A549 treated with CpdA at 1 μM for 4 hours (cell line): ENCODE measurements at places on chromosomes 3 and 15. TPM values are rescaled to one million over a fixed set of nuclear protein-coding genes. Genes with fewer than 3 reads are reported as not detected.

The PLXNB1 gene
- total RNA-seq, result 13.7 to 17.6 TPM (median 14.1 TPM) in 5 replicates

The BDH1 gene
- 2.8 to 4.2 TPM (median 2.9 TPM) in 5 replicates for total RNA-seq

The PLA2G4E gene
- total RNA-seq, result not detected in 5 replicates

The KBTBD8 gene
- total RNA-seq, result 0.32 to 0.83 TPM (median 0.65 TPM) in 5 replicates

The PAQR5 gene
- 98.3 to 125 TPM (median 117 TPM) in 5 replicates for total RNA-seq

The AZI2 gene
- 40.8 to 50.4 TPM (median 46.5 TPM) in 5 replicates for total RNA-seq

The FNDC3B gene
- total RNA-seq, result 22.3 to 37.2 TPM (median 31.8 TPM) in 5 replicates

The ERICH6 gene
- total RNA-seq, result 0.05 TPM in 1 of 5 replicates, not detected in the others

The IL5RA gene
- not detected in 5 replicates for total RNA-seq

The INSYN1 gene
- 1.7 to 2.3 TPM (median 2.1 TPM) in 5 replicates for total RNA-seq

The TMEM266 gene
- total RNA-seq, result 0.05 to 0.10 TPM (median 0.06 TPM) in 3 of 5 replicates, not detected in the others

The ITIH1 gene
- not detected in 5 replicates for total RNA-seq

The ANKUB1 gene
- total RNA-seq, result not detected in 5 replicates

The PPP1R2 gene
- total RNA-seq, result 14.0 to 16.4 TPM (median 15.6 TPM) in 5 replicates

The MELTF gene
- 44.6 to 62.2 TPM (median 52.5 TPM) in 5 replicates for total RNA-seq

The UTS2B gene
- 0.07 to 0.13 TPM in 2 of 5 replicates, not detected in the others for total RNA-seq

The SLC38A3 gene
- 0.01 to 0.04 TPM in 2 of 5 replicates, not detected in the others for total RNA-seq

The TRPM7 gene
- total RNA-seq, result 21.4 to 30.7 TPM (median 24.5 TPM) in 5 replicates

The CFAP100 gene
- not detected in 5 replicates for total RNA-seq

The LEKR1 gene
- 0.36 to 1.0 TPM (median 0.51 TPM) in 5 replicates for total RNA-seq

The PLSCR4 gene
- 3.4 to 5.3 TPM (median 4.6 TPM) in 5 replicates for total RNA-seq

The EXOG gene
- 9.2 to 31.5 TPM (median 14.4 TPM) in 5 replicates for total RNA-seq

The SLC6A20 gene
- total RNA-seq, result 0.02 to 0.05 TPM in 2 of 5 replicates, not detected in the others

The CHRNA3 gene
- 0.42 to 1.0 TPM (median 0.52 TPM) in 5 replicates for total RNA-seq

The NUP210 gene
- total RNA-seq, result 31.7 to 40.3 TPM (median 38.3 TPM) in 5 replicates
